ENCODE measurements at places on chromosomes 4 and X.

DNA sequence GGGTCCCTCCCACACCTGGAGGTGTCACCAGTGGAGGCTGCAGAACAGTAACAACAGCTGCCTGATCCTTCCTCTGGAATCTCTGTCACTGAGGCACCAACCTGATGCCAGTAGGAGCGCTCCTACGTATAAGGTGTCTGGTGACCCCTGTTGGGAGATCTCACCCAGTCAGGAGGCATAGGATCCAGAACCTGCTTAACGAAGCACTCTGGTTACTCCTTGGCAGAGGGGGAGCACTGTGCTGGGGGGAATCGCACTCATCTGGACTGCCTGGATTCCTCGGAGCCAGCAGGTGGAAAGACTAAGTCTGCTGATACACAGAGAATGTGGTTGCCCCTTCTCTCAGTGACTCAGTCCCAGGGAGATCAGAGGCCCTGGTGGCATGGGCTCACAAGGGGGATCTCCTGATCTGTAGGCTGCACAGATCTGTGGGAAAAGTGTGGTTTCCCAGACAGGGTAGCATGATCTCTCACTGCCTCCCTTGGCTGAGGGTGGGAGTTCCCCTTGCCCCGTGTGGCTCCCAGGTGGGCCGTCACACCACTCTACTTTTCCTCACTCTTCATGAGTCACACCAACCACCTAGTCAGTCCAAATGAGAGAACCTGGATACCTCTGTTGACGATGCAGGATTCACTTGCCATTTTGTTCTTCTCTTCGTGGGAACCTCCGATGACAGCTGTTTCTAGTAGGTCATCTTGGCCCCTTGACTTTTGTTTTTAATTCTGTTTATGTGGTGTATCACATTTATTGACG is 305.9 kb downstream of the IDS start:
- DNase-seq, result no peak

- DNase-seq, result no peak
Measured at GRCh38 chr4:128825226-128825625, 15.7 kb downstream of the JADE1 start.

DNA sequence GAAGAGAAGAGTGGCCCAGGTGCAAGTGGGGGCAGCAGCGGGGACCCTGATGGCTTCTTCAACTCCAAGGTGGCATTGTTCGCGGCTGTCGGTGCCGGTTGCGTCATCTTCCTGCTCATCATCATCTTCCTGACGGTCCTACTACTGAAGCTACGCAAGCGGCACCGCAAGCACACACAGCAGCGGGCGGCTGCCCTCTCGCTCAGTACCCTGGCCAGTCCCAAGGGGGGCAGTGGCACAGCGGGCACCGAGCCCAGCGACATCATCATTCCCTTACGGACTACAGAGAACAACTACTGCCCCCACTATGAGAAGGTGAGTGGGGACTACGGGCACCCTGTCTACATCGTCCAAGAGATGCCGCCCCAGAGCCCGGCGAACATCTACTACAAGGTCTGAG is 11.4 kb downstream of the EFNB1 start:
- DNase-seq, result no peak

DNA sequence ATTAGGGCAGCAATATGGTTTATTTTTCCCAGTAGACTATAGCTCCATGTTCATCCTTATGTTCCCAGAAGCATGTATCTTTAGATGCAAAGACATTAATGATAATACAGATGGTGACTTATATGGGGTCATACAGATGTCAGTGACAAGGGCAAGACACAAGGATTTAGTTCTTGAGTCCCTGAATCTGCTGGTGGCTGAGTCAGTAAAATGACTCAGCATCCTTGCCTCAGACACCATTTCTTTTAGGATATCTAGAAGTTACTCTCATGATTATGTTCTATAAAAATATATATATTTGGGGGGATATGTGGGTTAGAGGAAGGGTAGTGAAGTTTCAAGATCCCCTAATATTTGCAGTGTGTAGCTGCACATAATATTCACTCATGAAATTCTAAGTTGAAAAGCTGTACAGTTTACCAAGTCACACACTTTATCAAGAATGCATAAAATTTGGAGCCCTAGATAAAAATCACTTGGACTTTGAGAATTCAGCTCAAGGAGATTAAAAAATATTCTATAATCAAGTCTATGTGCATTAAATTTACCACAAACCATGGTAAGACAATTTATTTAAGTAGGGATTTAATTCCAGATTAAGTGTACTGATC is 101.9 kb downstream of the LNX1 start:
- DNase-seq, result no peak

GRCh38 chr4:1832690-1833089 is 23.3 kb downstream of the LETM1 start:
- DNase-seq, result no peak

DNA sequence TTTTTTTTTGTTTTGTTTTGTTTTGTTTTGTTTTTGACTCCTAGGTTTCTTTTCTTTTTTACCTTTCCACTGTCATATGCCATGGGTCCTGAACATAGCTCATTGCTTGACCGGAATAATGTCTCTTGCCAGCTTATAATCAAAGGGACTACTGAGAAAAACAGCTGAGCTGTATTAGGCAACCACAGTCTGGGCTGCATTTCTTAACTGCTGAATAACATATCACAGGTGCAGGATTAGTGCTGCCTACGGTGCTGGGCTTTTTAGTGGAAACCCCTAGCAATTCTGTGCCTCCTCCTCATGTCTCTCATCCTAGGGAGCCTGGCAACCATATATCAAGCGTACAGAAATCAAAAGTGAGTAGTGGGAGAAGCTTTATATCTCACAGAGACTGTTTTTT is 333.5 kb downstream of the BMPR1B start:
- no peak for DNase-seq

DNA sequence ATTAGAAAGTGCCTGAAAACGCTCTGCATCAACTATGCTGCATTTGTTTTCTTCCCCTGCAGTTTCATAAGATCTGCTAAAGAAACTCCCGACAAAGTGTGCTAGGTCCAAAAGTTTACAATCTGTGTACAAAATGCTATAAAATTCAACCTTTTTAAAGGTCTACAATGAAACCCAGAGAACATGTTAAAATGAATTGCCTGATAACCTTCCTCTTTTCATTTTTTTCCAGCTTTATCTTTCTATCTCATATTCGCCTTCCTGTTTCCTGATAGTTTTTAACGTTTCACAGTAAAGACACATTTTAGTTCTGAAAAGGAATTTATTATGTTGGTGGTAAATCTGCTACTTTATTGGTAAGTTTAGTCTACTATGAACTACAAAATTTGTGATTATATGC is 9.5 kb upstream of the HPGDS start:
- DNase-seq, result no peak

DNA sequence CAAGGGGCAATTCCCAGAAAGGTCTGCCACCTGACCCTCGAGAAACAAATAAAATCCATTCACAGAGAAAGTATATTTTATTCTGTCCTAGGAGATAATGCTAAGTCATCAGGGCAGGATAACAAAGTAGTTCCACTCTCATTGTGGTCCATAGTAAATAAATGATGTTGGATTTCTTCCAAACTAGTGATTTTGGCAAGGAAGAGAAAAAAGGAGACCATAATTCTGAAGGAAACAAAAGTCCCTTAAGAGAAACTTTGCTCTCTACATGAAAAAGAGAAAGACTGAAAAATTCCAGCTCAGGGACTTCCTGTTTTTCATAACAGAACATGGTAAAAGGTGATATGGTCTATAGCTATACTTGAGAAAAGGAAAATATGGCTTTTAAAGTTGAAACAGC is 71.5 kb upstream of the DDX60 start:
- no peak for DNase-seq

GRCh38 chr4:19857991-19858390 is 393.7 kb upstream of the SLIT2 start:
- DNase-seq, result no peak

DNA sequence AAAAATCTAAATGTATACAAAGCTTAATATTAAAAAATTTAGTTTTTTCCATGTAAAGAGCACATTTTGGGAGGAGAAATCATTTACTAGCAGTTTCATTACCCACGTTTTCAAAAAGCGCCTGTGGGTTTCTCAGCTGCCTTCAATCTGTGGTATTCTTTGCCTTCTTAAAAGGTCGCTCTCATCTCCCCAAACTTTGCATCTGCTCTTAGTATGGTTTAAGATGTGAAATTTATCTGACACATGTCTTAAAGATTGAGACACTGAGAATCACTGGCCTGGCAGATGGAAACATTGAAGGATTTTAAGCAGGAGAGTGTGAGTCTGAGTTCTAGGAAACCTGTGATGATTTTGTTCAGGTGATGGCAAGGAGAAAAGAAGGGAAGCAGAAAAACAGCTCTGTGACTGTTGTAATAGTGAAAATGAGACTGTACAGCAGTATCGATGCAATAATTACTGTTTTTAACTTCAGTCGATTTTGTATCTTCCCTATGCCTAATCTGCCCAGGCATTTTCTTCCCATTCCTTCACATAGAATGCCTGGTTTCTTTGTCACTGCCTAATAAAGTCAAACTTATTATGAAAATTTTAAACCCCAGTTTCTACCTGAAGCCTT is 75.9 kb downstream of the PAQR3 start:
- DNase-seq, result no peak

DNA sequence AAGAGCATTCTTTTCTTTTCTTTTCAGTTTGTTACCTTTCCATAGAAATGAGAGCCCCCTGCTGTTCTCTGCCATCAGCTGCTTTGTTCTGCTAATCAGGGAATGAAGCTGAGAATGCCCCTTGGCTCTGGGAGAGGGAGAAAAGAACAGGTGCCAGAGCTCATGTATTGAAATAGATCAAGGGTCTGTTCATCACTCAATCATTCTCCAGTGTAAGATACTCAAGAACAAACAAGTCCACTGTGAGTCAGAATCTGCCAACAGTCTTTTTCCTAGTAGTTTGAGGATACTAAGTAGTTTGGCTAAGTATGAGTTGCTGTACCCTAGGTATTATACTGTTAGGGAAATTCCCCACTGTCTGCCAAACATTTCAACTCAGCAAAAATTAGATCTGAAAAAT is 144.3 kb downstream of the RTL3 start:
- no peak for DNase-seq

DNA sequence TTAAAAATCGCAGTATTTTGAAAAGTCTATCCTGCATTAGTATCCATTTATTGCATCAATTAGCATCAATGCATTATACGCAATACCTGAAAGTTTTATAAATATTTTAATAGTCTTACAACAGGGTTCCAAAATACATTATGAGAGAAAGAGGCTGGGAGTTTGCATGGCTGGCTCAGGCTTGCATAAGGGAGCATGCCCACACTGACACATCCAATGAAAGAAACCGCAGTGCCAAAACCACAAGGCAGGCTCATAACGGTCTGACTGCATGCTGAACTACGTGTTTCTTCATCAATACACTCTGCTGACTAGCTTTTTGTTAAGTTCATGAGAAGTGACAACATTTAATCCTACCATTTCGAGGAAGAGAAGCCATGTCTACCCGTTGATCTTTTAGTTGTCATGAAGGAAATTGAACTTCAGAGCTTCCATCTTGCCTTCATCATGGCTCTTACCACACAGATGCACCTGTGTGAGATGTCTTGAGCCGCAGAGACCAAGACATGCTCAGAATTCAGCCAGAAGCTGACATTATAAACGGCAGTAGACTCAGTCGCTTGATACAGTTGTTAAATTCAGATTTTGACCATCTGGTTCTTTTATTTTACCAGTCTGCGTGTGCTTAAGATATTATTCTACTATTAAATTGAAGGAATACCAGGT is 168.8 kb upstream of the FRG1 start:
- no peak for DNase-seq

DNA sequence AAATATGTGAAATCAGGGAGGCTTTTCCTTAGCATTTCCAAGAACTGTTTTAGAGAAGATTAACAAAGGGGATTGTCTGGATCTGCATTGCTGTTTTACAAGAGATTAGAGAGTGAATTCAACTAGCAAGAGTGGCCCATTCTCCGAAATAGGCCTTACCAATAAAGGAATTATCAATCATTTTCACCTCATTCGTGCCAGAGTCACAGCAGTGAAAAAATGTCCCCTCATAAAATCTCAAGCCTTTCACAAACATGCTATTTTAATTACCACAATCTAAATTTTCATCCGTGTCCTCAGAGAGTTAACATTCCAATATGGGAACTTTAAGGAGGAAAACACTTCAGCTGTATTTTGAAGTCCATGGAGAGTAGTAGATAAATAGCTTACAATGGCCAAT is 979.6 kb downstream of the RPA4 start:
- no peak for DNase-seq

- no peak for DNase-seq
Measured at GRCh38 chrX:71057848-71058530, 10.1 kb downstream of the SNX12 start.
